ENCODE measurements at places on chromosomes 1 and 21.

GRCh38 chr1:203448521-203449061, 27.0 kb upstream of the PRELP start:
- DNase-seq, result no peak

- no peak for DNase-seq
These were observed 138.3 kb downstream of the PTGER3 start for GRCh38 chr1:70909262-70909822.

DNA sequence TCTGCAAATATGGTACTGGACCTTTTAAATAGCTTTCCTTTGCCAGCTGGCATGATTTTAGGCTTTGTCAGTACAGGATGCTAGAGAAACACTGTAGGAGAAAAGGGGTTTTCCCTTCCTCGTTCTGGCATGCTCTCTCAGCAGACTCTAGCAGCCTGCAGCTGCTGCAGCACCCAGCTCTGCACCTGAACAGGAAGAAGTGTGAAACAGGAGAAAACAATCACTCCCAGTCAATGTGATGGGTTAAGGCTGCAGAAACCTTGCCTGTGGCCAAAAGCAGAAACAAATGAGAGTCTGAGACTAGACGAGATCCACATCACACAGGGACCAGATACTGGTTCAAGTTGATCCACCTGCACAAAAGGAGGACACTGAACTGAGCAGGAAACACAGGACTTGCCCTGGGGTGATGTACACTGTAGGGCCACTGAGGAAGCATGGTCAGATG, 21.2 kb downstream of the OVGP1 start:
- no peak for DNase-seq

DNA sequence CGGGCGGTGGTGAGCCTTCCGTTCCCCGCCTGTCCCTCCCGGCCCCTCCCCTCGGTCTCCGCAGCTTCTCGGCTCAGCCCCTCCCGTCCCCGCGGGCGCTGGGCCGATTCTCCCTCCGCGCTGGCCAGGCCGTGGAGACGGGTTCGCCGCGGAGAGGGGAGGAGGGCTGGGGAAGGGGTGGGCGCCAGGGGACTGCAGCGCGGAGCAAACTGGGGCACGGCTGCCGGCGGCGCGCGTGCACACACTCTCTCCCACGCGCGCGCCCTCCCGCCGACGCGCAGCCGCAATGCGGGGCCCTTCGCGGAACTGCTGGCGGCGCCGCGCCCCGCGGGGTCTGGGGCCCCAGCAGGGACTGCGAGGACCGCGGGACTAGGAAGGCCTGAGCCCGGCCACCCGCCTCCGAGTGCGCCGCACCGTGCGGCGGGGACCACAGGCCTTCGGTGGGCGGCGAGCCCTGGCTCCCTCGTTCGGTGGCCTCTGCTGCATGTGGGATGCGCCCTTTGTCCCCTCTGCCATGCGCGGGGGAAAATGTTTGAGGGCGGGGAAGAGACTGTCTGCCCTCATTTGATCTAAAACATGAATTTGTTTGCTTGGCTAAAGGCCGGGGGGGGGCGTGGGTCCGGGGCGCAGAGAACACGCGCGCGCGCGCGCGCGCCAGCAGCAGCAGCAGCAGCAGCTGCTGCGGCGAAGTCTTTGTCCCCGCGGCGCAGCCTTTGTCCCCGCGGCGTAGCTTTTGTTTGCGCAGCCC, 90.7 kb upstream of the VAMP3 start:
- no peak for DNase-seq

DNA sequence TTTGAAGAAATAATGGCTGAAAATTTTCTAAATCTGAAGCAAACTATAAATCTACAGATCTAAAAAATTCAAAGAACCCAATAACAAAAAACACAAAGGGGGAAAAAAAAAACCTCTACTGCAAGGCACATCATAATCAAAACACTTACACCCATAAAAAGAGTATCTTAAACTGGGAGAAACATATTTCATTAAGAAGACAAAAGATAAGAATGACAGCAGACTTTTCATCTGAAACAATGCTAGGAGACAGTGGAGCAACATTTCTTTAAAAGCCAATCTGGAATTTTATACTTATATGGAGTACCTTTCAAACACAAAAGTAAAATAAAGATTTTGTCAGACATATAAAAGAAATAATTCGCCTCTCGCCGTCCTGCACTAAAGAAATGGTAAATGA, 49.1 kb downstream of the COP1 start:
- no peak for DNase-seq

GRCh38 chr1:169081503-169082123, 24.9 kb upstream of the ATP1B1 start:
- DNase-seq, result no peak

- no peak for DNase-seq
These were observed 86.2 kb downstream of the TTC3 start for GRCh38 chr21:37159053-37159776.

DNA sequence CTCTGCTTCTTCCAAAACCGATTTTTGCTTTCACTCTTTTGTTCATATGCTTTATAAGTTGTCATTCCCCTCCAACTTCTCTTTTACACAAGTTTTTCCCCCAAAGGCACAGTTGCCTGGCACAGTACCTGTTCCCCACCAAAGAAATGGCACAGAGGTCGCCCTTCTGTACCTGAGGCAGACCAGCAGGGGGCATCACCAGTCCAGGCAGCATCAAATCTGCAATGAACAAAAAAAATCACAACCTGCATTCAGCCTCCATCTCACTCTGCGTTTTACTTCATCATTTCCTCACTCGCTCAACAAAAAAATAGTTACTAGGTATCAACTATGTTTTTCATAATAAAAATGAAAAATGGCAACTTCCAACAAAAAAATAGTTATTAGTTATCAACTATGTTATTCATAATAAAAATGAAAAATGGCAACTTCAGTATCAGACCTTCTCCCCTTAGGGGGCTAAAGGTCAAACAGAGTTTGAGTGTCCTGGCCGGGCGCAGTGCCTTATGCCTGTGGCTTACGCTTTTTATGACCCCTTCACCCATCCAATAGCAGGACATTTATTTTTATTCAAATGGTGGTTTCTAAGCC, 4.1 kb downstream of the EIF2D start:
- DNase-seq, result no peak
